ENCODE measurements at places on chromosomes 7 and 10. TPM values are rescaled to one million over a fixed set of nuclear protein-coding genes. Genes with fewer than 3 reads are reported as not detected.
A peak's percentile ranks its signal among the peaks of the same experiment; 100 is the strongest.

Gene CCL26
- 0.64 TPM for total RNA-seq

GRCh38 chr7:108135446-108136190, 5.5 kb upstream of the LAMB4 start:
- no peak for DNase-seq

Gene SLC26A5
- not detected for total RNA-seq

Gene GPR146
- under 0.01 TPM for total RNA-seq

Gene DDX56
- 57.0 TPM for total RNA-seq

DNA sequence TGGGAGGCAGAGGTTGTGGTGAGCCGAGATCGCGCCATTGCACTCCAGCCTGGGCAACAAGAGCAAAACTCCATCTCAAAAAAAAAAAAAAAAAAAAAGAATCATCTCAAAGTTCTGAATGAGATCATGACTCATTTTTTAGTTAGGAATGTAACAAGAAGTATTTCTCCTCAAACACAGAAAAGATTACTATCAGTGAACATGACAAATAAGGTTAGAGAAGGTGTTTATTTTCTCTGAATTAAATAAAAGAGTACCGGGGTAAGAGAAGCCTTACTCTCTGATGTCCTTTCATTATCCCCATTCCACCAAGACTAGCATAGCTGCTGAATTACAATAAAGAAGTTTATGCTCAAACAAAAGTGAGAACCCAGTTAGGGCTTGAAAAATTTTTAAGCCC, 50.1 kb downstream of the IPMK start:
- DNase-seq = peak; percentile 16

GRCh38 chr7:106964466-106964865, 80.0 kb upstream of the PRKAR2B start:
- no peak for DNase-seq

Gene KCP
- not detected for total RNA-seq

DNA sequence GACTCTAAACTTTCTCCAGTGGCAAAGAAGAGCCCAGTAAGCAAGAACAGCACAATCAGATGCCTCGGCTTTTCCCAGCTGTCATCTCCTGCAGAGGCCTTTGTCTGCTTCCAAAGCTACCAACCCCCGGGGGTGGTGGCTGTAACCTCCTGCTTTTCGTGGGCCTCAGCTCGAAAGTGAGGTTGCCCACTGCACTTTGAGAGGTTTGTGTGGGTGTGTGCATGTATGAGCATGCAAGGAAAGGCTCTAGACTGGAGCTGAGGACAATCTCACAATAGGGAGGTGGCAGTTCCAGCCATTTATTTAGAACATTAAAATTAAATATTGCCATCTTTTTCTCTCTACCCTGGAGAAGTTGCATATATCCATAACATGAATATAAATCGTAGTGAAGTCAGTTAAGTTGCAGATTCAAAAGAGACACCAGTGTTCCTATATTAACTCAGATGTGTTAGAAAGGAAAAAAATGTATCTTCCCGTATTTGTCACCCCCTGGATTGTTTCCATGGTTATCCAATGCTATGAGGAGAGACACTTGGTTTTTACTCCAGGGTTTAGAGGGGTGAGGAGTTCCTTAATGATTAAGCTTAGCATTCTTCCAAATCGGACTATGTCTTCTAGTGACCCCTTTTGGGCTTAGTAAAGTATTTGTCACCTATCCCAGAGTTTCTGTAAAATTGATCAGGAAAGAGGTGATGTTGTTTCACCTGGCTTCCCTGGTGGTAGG, 781.1 kb downstream of the INHBA start:
- no peak for DNase-seq

DNA sequence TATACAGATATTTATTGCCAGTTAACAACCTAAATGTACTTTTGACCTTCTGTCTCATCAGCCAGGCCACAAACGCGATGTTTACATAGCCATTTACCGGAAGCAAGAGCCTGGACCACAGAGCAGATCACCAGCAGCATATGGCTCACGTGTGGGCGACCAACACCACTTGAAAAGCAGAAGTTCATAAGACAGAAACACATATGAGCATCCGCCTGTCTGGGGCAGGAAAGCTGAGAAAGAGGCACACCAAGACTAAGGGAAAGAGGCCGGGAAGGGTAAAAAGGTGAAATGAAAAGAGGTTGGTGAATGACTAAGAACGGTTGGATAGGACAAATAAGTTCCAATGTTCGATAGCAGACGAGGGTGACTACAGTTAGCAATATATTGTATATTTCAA, 1.3 kb downstream of the ABCB1 start:
- no peak for DNase-seq

Data from fibroblast of villous mesenchyme (primary cell).